ENCODE measurements at places on chromosomes 16 and 17. TPM values are rescaled to one million over a fixed set of nuclear protein-coding genes. Genes with fewer than 3 reads are reported as not detected.
A peak's percentile ranks its signal among the peaks of the same experiment; 100 is the strongest.

DNA sequence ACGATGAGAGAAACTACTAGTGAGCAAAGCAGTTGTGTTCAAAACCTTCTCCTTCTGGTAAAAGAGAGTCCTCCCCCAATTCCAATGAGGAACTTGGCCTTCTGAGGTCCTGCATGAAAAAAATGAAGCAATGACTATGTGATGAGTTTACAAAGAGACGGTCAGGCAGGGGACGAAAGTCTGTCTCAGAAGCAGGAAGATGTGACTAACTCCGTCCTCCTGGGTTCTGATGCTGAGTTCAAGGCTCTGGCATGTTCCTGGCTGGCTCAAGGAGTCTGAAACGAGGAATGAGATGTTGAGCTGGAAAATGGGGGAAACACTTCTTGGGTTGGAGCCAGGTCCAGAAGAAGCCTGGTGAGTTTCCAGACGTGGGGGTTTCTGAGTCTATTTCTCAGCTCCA, 129.6 kb downstream of the CPPED1 start:
- no peak for DNase-seq

DNA sequence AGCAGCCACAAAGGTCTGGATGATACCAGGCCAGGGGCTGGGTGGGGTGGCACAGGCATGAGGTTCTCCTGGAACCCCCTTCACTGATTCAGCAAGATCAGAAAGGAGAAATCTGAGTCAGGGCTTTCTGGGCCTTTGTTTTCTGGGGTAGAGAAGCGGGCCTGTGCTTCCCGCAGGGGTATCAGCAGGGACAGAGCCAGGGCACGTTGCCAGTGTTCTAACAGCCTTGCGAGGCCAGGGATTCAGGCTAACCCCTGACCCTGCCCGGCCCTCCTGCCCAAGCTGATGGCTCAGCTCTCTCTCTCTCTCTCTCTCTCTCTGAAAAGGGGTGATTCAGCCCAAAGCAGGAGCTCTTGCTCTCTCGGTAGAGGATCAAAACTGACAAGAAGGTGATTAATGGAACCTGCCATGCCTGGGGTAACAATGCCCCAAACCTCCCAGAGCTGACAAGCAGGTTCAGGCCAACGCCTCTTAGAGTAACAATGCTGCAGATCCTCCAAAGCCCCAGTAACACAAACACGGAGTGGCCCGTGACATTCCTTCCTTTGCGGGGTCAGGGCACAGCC, 2.0 kb upstream of the KRT13 start:
- no peak for DNase-seq

Gene CCL5
- total RNA-seq = 0.72 TPM

Gene KLHL10
- total RNA-seq = 0.43 TPM

DNA sequence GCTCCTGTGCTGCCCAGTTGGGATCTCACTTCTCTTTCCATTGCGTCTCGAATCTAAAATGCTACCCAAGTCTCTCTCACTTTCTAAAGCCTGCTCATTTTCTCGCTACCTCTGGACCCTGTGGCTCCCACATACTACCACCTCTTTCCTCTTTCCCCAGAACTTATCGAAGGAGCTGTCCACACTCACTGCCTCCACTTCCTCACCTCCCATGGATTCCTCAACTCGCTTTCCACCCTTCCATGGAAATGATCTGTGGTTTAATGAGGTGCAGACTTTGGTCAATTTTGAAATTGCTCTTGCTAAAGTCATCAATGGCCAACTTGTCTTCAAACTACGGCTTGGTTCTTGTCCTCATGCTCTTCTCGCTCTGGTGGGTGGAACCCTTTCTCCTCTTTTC, 37.2 kb upstream of the ETV4 start:
- no peak for DNase-seq

GRCh38 chr17:40348562-40349476, 15.7 kb downstream of the GJD3 start:
- no peak for DNase-seq

Gene ZNF385C
- 0.63 TPM for total RNA-seq

Gene UMOD
- not detected for total RNA-seq

Gene TPSD1
- total RNA-seq = not detected

Gene GRAPL
- not detected for total RNA-seq

Gene ENPP7
- 22.2 TPM for total RNA-seq

DNA sequence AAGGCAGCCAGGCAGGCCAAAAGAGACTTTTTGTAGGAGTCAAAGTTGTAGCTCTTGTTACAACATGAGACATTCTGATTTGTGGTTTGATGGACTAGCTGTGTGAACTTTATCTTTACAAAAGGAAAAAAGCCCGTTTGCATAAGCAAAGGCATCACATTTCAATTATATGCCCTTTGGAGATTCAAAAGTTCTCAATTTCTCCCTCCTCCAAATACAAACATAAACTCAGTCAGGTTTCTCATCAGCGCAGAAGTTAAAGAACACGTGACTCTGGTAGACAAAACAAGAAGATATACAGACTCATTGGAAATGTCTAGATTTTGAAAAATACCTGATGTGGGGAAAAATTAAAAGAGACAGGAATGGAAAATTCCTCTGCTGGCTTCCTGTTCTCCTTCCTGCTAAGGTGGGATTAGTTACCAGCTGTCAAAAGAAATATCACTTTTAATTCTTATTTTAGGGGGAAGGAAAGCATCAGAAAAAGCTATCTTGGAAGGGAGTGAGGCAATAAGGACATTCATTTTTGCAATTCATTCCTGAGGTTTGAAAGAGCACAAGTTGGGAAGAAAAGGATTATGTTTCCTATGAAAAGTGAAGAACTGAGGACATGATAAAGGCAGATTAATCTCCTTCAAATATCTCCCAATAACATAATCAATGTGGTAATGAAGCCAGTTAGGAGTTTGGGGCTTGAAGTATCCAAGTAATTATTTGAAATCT, 4.6 kb upstream of the KCNJ16 start:
- DNase-seq = no peak

Gene MYO1C
- 74.4 TPM for total RNA-seq

DNA sequence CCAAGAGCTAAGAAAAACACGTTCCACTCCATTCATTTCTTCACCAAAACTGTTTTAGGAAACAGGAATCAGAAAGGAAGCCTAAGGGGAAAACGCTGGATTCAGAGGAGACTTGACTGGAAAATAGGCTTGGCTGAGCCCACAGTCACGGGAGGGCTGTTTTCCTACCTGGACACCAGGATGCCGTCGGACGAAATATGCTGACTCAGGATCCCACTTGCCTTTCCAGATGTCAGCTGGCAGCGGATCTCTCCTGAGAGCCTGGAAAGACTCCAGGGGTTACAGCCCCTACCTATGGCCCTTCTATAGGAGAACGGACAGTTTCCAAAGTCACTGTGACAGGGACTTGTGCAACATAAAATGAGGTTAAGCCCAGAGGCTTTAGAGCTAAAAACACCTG, 245.1 kb downstream of the C16orf95 start:
- no peak for DNase-seq

Gene KCNJ2
- total RNA-seq = 3.0 TPM

DNA sequence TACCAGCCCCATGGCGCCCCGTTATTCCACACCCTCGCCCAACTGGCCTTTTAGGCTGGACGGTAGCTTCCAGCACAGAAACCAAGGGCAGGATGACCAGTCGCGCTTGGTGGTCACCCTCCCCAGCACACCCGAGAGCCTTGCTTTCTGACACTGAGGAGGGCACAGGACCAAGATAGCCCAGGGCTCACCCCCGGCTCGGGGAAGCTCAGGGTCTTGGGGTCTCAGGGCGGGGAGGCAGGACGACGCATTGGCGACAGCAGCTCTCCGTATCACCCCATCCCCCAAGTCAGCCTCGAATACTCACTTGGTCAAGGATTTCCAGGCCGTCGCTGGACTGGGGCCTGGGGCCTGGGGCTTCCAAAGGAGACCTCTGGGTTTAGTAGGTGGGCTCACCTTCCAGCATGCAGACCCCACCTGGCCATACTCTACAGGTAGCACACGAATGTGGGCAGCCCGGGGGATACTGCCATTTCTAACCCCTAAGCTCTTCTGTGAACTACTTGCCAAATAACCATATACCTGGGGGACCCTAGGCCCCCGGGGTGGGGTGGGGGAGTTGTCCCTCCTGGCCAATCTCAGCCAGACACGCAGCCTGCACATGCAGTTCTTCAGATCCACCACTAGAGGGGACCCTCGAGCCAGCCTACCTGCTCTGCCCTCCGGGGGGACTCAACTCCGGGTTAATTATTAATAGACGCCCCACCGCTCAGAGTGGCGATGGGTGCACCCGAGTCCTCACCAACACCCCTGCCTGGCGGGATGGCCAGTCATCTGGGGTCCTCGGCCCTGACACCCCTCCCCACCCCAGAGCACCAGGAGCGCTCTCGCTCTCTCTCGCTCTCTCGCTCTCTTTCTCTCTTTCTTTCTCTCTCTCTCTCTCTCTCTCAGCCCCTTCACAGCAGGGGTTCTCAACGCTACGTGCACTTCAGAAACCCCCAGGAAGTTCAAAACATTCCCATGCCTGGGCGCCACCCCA, 30.0 kb downstream of the TBC1D16 start:
- peak; percentile 80 for DNase-seq

GRCh38 chr17:43469145-43469544, 14.6 kb upstream of the DHX8 start:
- peak; percentile 27 for DNase-seq

GRCh38 chr16:66705790-66706505, 9.4 kb upstream of the CMTM4 start:
- DNase-seq = no peak

Gene PRSS21
- not detected for total RNA-seq

Gene TBC1D3K
- total RNA-seq = not detected

Gene ADCY9
- 12.4 TPM for total RNA-seq

Gene CES5A
- not detected for total RNA-seq

Gene KCTD11
- 12.4 TPM for total RNA-seq

- DNase-seq = no peak
These were observed 63.5 kb upstream of the TEX2 start for GRCh38 chr17:64326420-64327054.

DNA sequence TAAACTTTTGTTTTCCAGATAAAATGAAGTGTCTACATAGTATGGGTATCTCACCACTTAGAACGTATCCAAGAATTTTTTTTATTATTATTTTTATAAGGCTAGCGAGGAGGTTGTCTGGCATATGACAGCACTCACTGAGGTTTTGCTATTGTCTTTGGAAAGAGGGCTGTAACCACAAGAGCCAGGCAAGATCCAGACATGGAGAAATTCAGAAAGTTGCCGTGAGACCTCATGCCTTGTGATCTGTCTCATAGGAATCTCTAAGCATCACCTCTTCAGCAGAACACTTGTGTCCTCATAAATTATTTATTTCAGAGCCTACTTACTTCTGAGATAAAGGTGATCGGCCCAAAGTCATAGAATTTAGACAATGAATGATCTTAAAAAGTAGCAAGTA, 410.8 kb downstream of the CDH11 start:
- DNase-seq = no peak

GRCh38 chr17:28372945-28373274, 1.4 kb downstream of the SARM1 start:
- no peak for DNase-seq

Gene SRL
- 1.1 TPM for total RNA-seq

GRCh38 chr16:63896383-63897109, 1225.3 kb downstream of the CDH11 start:
- no peak for DNase-seq

Gene RTN4RL1
- total RNA-seq = 1.4 TPM

DNA sequence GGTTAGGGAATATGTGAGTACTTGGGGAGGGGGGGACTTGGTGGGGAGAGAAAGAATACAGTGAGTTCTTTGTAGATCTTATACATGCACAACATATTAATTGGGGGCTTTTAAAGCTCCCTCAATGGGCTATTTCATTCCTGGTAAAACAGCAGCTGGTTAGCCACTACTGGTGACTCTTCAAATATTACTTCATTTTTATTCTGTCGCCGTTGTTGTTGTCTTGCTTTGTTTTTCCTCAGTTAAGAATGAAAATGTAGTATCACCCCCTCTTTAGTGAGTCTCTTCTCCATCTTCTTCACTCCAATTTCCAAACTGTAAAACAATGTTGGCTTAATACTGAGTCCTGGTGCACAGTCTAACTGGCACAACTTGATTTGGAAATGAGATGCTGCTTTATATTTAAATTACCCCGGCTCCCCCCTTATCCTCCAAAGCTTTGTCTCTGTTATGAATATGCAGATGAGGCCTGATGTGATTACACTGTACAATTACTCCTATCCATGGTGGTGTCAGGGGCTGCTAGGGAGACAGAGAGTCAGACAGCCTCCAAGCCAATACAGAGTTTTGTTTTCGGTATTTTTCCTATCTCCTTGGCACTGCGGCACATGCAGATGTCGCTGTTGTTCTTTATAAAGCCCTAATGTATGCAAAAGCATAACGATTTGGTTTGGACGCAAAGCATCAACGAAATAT, 256.9 kb upstream of the PMFBP1 start:
- no peak for DNase-seq

- no peak for DNase-seq
These were observed 78.0 kb downstream of the ABCC6 start for GRCh38 chr16:16145286-16145685.

GRCh38 chr16:83972256-83973008, 4.4 kb downstream of the NECAB2 start:
- no peak for DNase-seq

DNA sequence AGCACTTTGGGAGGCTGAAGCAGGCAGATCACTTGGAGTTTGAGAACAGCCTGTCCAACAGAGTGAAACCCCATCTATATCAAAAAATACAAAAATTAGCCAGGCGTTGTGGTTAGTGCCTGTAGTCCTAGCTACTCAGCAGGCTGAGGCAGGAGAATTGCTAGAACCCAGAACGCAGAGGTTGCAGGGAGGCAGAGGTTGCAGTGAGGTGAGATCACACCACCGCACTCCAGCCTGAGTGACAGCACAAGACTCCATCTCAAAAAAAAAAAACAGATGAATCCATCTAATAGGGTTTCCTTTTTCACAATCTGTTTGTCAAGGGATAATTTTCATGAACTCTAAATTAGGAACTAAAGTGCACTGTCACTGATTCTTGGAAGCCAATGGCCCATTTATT, 99.0 kb downstream of the PARN start:
- no peak for DNase-seq

GRCh38 chr16:78211946-78212345, 112.5 kb downstream of the WWOX start:
- peak; percentile 28 for DNase-seq

Gene EVPLL
- total RNA-seq = not detected

GRCh38 chr17:46949291-46950174, 26.6 kb downstream of the GOSR2 start:
- DNase-seq = no peak

GRCh38 chr17:58516644-58517377, 2.4 kb upstream of the MTMR4 start:
- peak; percentile 67 for DNase-seq

Gene SEPTIN1
- not detected for total RNA-seq

GRCh38 chr16:57089406-57089805, 3.0 kb upstream of the CPNE2 start:
- no peak for DNase-seq

Gene ANKRD40CL
- 3.3 TPM for total RNA-seq

- no peak for DNase-seq
These were observed 142.9 kb downstream of the RAB11FIP4 start for GRCh38 chr17:31534223-31534888.

Gene AGRP
- 1.9 TPM for total RNA-seq

Gene CEP112
- 9.7 TPM for total RNA-seq
